Stimulated activated CD4-positive, alpha-beta T cell treated with anti-CD3 and anti-CD28 coated beads, Interleukin-12 subunit alpha, Interleukin-12 subunit beta, amount 100 ng/mL, for 24 hours (primary cell): ENCODE measurements at places on chromosomes 1 and 21.

DNA sequence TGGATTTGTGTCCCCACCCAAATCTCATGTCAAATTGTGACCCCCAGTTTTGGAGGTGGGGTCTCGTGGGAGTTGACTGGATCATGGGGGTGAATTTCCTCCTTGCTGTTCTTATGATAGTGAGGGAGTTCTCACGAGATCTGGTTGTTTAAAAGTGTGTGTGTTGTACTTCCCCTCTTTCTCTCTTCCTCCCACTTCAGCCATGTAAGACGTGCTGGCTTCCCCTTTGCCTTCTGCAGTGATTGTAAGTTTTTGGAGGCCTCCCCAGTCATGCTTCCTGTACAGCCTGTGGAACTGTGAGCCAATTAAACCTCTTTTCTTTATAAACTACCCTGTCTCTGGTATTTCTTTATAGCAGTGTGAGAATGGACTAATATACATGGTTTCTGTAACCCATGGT lies 64.6 kb downstream of the RHOU start:
- no peak for DNase-seq

DNA sequence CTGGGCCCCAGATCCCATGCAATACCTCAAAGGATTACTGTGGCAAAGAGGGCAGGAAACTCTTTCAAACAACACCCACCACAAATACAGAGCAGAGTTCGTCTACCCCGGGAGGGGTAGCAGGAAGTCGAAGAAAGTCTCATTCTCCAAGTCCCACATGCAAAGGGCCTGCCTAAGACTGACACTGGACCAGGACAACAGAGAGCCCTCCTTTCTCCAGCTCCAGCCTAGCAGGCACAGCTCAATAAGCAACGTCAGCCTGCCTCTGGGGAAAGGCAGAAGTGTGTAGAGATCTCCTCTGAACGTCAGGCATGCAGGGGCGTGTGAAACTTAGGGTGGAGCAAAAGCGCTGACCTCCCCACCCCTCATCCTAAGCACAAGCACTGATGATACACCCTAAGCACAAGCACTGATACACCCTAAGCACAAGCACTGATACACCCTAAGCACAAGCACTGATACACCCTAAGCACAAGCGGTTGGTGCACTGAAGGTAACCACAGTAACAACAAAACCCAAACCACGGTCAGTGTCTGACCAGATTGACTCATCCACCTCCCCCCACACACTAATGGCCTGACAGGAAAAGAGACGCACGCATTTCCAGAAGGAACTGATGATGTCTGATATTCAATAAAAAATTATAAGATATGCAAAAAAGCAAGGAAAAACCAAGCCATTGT lies 1.3 kb downstream of the KRTAP12-3 start:
- DNase-seq, result no peak

GRCh38 chr1:117051224-117052064 lies 8.7 kb upstream of the TTF2 start:
- peak; percentile 15 for DNase-seq

GRCh38 chr1:9341301-9341845 lies 48.7 kb downstream of the SPSB1 start:
- no peak for DNase-seq

DNA sequence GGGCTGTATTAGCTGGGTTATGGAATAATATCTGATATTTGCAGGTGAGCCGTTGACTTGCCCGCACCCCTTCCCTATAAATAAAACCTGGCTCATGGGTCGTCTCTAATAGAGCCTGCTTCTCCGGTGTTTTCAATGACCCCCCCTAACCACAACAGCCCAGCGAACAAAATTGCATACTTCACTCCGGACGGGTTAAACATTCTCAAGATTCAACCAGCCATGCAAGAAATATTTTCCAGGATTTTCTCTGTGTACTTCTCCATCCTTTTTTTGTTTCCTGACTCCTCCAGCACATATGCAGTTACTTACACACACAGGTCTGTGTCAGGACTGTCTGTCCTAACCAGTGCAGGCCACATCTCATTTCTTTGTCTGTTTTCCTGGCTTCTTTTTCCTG lies 267.7 kb downstream of the ZNF648 start:
- DNase-seq, result no peak

DNA sequence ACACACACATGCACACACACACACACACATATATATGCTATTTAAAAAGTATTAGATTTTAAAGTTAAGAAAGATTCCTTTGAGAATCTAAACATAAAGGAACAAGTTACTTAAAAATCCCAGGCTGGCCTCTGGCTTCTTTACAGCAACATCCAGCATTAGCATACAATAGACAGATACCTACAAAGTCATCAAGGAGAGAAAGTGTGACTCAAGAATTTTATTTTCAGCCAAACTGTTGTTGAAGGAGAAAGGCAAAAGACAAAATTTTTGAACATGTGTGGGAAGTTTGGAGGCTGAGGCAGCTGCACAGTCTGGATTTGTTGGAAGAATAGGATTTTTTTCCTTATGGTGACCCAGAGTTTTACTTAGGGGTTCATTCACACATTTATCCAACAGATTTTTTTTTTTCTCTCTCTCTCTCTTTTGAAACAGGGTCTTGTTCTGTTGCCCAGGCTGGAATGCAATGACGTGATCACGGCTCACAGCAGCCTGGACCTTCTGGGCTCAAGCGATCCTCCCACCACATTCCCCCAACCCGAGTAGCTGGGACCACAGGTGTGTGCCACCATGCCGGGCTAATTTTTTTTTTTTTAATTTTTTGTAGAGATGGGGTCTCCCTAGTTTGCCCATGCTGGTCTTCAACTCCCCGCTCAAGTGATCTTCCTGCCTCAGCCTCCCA lies 24.0 kb upstream of the SPOCD1 start:
- DNase-seq, result no peak
